Stimulated activated CD8-positive, alpha-beta memory T cell treated with anti-CD3 and anti-CD28 coated beads, Interleukin-4, amount 100 ng/mL, for 4 hours (primary cell): ENCODE measurements at places on chromosomes 3 and 15.

DNA sequence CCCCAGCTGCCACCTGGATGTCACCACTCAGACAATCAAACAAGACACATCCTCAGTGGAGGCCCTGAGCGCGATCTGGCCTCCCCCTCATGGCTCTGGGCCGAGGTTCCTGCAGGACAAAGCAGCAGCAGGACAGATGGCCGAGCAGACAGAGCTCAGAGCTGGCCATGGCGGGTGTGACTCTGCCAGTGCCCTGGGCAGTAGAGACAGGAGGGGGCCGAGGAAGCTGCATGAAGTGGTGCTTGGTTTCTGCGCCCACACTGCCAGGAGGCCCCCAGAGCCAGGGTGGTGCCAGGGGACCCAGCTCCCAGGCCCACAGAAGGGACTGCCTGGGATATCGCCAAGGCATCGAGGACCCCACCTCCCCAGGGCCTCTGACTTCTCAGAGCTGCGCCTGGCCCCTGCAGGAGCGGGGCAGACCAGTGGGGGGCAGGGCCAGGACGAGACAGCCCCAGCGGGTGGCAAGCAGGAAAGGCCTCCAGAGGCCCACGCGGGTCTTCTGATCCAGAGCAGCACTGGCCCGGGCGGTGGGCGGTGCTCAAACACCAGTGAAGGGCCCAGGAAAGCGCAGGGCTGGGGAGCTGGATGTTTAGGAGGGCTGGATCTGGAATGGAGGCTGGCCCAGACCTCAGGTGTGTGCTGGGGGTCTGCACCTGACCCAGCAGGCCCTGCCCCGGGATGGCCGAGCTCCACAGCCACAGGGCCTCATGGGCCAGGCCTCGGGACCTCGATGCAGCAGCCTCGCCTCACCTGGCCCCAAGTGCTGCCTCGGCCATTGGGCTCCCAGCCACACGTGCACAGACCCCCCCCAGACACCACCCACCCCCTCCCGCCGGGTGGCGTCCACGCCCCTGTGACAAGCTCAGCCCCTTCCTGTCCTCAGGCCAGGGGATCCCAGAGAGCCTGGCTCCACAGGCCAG, 76.0 kb downstream of the GOLGA8G start:
- DNase-seq = no peak

DNA sequence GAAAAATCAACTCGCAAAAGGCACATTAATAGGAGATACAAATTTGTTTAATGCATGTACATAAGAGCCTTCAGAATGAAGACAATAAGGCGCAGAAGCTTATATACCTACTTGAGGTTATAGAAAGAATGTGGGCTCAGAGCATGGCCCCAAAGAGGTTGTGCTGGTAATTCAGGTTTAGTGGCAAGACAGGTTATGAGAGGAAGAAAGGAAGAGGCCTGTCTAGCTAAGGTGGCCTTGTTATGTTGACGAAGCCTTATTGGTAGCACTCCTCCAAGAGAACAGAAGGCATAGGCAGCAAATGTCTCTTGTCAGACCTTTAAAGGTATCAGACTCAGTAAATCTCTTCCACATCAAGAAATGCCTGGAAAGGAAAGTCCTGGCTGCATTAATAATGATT, 290.8 kb downstream of the MCTP2 start:
- DNase-seq = no peak

DNA sequence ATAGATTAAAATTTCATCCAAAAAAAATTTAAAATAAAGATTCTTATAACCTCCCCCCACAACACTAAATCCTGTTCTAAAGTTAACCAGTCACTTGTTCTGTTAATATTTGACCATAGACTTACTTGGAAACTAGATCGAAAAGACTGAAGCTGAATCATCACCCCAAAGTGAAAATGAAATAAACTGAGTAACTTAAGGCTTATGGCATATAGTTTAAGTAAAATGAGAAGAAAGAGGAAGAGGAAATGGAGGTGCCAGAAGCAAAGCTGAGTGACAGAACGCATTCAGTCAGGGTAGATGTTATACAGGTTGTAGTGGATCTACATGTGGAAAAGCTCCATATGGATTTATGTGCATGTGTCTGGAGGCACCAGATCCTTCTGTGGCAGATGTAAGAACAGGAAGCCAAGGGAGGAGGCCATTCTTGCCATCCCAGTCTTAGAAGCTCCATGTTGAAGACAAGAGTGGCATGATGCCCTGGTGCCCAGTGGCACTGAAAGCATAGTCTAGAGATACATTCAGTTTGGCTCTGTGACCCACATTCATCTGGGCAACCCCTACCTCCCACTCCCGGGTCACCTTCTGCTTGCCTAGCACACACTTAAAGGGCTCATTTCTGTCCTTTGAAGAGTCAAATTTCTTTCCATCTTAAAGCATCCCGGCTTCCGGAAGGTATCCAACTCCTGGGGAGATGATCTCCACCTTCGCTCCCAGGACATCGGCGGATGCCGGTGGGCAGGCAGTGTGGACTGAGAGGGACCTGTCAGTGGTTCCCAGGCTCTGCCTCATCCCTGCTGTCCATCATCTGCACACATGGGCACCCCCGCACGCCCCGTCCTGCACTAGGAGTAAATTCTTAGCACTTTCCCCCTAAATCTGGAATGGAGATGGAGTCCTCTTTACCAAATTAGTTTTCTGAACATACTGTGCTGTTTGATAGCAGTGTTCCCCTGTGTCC, 90.8 kb downstream of the NEO1 start:
- no peak for DNase-seq

GRCh38 chr3:33355611-33356010, 78.4 kb downstream of the FBXL2 start:
- no peak for DNase-seq

DNA sequence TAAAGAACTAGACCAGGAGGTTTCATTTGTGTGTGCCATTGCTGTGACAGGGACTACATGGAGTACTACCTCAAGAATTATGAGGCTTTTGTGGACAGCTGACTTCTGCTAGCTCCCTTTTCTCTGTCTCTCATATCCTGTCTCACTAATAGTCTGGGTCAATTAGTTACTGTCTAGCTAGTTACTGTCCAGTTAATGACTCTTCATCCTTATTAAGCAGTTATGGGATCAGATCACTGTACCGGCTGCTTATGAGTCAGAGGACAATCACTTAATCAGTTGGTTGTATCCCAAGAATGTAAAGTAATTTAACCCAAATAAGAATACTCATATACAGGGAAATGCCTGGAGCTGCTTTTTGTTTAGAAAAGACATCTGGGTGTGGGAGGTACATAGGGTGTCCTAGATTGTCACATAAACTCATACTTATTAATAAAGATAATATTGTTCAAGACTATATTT, 158.0 kb downstream of the CDIN1 start:
- no peak for DNase-seq

- DNase-seq = no peak
These were observed 328.9 kb upstream of the TBL1XR1 start for GRCh38 chr3:177525987-177526712.

GRCh38 chr15:40508216-40508615, 37.4 kb downstream of the CHST14 start:
- no peak for DNase-seq

GRCh38 chr3:37737134-37737533, 124.5 kb upstream of the CTDSPL start:
- DNase-seq = no peak

DNA sequence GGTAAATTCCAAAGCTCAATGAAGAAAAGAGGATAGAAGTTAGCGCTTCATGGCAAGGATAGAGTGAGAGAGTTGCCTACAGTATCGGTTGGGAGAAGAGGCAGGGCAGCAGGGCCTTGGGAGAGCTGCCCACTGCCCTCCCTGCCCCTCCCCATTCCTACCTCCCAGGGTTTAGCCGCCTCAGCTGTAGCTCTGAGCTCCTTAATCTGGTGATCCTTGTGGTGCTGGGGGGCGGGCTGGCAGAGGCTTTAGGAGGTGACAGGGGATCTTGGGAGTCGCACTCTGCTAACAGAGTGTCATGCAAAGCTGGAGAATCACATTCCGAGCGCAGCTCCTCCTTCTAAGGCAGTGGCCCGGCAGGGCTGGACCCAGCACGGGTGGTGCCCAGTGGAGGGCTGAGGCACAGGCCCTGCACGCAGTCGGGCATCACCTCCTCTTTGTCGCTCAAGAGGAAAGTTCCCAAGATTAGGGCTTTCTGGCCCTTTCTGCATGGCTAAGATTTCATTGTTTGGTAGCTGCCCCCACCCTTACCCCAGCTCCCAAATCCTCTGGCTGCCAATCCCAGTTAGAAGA, 57.1 kb upstream of the POLG start:
- DNase-seq = no peak

- DNase-seq = no peak
These were observed 35.5 kb downstream of the RFX7 start for GRCh38 chr15:56208185-56208584.

DNA sequence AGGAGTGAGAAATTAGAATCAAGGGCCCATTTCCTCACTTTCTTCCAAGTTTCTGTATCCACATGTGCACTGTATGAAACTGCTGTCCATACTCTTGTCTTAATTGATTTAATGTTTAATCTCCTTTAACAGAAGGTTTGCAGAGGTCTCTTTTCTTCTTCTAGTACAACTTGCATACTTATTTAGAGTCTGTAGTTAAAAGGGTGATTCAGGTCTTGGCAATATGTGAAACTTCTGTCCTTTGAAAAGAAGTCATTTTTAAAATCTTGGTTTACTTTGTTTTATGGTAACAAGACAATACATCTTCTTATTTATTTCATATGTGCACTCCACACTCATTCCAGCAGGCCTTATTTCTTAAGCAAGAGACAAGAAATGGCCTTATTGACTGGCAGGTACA, 25.8 kb downstream of the TMEM45A start:
- DNase-seq = no peak

DNA sequence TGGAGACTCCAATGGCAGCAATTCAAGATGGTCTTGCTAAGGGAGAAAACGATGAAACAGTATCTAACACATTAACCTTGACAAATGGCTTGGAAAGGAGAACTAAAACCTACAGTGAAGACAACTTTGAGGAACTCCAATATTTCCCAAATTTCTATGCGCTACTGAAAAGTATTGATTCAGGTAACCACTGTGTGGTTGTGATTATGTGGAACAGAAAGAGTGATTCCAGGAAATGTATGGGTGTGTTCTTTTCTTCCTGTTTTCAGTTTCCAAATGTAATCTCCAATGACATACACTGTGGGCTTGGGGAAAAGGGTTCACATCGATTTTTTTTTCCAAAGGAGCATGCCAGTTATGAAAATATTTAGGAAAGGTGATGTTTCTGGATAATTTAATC, 10.9 kb downstream of the SCG3 start:
- no peak for DNase-seq

GRCh38 chr15:66773129-66773873, 71.3 kb downstream of the SMAD6 start:
- no peak for DNase-seq

DNA sequence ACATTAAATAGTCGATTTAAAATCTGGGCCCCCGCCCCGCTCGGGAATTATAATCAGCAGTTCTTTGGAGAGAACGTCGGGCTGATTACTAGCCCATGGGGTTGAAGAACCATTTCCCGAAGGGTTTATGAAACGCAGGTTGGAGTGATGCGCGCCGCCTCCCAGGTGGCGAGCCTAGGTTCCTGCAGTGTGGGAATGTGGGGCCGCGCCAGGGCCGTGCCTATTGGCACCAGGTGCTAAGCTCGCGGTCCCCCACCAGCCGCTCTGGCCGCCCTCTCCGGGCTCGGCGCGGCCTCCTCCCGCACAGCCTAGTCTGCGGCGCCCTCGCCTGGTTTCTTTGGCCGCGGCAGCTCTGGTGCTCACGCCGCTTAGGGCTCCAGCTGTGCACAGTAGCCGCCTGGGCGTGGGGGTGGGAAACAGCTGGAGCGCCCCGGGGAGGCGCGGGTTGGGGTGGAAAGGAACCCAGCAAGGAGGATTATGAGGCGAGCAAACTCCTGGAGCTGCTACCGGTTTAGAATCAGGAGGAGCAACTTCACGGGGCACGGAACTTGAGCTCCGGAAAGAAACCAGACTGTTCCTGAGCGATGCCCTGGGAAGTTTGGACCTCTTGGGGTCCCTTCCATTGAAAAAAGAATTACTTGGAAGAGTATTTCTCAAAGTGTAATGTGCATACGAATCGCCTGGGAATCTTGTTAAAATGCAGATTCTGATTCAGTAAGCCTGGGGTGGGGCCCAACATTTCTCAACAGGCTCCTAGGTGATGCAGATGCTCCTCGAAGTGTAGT, 5.6 kb upstream of the MECOM start:
- no peak for DNase-seq

DNA sequence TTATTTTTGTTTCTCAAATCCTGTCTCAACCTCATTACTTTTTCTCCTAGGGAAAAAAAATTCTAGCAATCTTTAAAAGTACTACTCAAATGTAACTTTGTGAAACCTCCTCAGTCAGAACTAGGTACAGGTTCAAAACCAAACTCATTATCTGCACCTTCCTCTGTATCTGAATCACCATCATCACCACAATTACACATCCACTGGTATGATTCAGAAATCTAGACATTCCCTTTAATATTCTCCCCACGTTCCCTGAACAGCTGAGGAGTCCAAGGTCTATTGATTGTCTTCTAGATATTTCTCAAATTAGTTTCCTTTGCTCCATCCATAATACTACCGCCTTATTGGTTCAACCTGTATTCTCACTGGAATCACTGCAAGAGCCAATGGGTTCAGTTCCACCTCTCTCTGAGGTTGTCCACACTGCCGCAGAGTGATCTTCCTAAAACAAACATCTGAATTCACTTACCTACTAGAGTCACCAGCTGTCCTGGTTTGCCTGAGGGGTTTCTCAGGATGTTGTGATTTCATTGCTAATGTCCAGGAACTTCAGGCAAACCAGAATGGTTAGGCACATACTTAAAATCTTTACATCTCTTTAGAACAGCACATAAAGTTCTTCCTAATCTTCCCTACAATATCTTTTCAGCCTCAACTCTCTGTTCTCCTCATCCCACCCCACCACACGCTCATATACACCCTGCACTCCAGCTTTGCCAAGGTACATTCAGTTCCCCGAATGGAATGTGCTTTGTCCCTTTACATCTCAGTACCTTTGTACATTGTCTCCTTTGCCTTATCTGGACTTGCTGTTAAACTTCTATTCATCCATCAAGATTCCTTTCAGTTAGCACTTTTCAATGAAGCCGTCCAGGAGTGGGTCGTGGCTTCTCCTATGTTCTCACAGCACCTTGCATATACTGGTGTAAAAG, 24.2 kb downstream of the ATP13A4 start:
- no peak for DNase-seq

DNA sequence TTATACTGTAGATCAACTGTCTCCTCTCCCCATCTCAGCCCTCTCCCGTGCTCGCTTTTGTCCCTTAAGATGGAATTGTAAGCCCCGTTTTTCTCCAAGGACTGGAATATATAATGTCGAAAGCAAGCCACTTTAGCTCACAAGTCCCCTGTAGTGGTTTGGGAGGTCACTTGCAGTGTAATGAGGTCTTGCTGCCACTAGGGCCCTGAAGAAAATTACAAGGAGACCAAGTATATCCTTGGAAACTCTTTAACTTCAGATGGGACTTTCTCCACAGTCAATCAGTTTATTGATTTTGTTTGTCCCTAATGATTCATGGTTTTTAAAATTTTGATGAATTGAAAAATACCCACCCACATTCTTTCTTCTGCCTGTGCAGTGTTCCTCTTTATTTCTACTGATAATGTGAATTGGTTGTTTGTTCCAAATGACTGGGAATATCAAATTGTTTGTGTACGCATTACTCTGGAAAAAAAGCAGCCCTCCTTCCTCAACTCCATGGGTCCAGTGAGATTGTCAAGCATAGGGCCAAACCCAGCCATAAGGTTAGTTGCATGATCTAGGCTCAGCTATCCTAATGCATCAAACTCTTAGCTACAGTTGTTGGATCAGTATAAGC, 294.8 kb downstream of the MCTP2 start:
- DNase-seq = no peak
